Smooth muscle cell of the coronary artery (primary cell): ENCODE measurements at places on chromosomes 4 and X. TPM values are rescaled to one million over a fixed set of nuclear protein-coding genes. Genes with fewer than 3 reads are reported as not detected.

The COX7B2 gene
- not detected in 2 replicates for total RNA-seq

The MAGEA9B gene
- total RNA-seq: not detected in 2 replicates

The AVPR2 gene
- 0.12 TPM in 1 of 2 replicates, not detected in the other for total RNA-seq

The THAP9 gene
- 2.8 and 4.8 TPM in 2 replicates for total RNA-seq

The MAB21L2 gene
- 1.1 and 2.2 TPM in 2 replicates for total RNA-seq
